ENCODE measurements at places on chromosomes 12 and 14. TPM values are rescaled to one million over a fixed set of nuclear protein-coding genes. Genes with fewer than 3 reads are reported as not detected.

ALX1 gene
- total RNA-seq: not detected

B4GALNT1 gene
- 4.4 TPM for total RNA-seq

FAIM2 gene
- total RNA-seq: 4.6 TPM

GPRC5A gene
- total RNA-seq: 14.3 TPM

VRTN gene
- not detected for total RNA-seq

FGD4 gene
- 16.2 TPM for total RNA-seq

DAAM1 gene
- total RNA-seq: 67.0 TPM

IQSEC3 gene
- 0.39 TPM for total RNA-seq

USP5 gene
- total RNA-seq: 45.1 TPM

NANOG gene
- not detected for total RNA-seq
